ENCODE measurements at places on chromosomes 6 and 20. TPM values are rescaled to one million over a fixed set of nuclear protein-coding genes. Genes with fewer than 3 reads are reported as not detected.

GRCh38 chr20:24937579-24937978 lies 11.5 kb upstream of the CST7 start:
- DNase-seq: peak; percentile 52

DNA sequence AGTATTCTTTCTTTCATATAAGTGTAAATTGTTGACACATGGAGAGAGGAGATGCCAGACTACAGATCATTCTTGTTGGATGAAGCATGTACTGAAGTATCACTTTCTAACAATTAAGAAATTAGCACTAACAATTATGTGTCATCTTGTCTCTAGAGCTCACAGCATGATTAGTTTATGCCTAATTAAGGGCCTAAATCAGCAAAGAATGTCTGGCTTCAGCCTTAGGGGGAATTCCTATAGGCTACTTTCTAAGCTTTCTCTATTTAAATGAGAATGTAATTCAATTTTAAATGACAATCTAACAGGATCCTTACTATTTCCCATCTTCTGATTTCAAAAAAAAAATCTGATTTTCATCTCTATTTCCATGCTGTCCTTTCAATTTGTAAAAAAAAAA lies 371.0 kb downstream of the EPHA7 start:
- DNase-seq: no peak

- no peak for DNase-seq
Measured at GRCh38 chr20:12086359-12086758, 168.7 kb downstream of the BTBD3 start.

DNA sequence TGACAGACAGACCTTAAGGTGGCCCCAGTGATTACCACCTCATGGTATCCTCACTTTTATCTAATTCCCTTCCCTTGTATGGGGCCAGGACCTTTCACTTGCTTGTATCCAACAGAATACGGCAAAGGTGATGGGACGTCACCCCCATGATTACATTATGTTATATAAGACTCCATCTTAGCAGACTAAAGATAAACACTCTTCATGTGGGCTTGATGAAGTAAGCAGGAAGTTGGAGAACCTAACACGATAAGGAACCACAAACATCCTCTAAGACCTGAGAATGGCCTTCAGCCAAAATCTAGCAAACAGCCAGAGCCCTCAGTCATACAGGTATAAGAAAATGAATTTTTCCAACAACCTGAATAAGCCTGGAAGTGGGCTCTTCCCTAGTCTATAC lies 8.0 kb downstream of the SLC17A3 start:
- peak; percentile 40 for DNase-seq

- no peak for DNase-seq
Measured at GRCh38 chr6:151121900-151122299, 117.9 kb upstream of the AKAP12 start.

GRCh38 chr6:40642837-40643236 lies 55.7 kb upstream of the LRFN2 start:
- no peak for DNase-seq

DNA sequence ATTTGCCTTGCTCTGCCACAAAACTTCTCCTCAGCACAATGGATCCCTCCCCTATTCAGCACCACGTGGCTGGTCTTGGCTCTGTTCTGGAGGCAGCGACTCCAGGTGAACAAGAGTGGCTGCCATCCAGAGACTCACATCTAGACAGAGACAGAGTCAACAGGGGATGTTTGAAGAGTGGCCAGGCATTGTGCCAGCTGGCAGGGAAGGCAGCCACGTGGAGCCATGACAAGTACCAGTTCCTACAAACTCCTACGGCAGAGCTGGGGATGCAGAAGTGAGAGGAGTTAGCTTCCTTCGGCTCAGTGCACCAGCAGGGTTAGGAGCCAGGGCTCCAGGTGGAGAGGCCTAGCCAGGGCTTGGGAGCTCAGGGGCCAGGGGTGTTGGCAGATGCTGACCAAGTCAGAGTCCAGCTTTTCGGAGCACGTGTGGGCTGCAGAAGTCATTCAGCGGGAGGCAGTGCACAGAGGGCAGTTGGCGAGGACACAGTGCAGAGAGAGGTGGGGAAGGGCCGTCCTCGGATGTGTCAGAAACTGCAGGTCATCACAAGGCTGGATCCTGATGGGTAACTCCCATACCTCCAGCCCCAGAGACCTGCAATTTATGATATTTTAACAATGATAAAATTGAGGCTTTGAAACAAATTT lies 171.7 kb upstream of the PDE10A start:
- DNase-seq: no peak

DNA sequence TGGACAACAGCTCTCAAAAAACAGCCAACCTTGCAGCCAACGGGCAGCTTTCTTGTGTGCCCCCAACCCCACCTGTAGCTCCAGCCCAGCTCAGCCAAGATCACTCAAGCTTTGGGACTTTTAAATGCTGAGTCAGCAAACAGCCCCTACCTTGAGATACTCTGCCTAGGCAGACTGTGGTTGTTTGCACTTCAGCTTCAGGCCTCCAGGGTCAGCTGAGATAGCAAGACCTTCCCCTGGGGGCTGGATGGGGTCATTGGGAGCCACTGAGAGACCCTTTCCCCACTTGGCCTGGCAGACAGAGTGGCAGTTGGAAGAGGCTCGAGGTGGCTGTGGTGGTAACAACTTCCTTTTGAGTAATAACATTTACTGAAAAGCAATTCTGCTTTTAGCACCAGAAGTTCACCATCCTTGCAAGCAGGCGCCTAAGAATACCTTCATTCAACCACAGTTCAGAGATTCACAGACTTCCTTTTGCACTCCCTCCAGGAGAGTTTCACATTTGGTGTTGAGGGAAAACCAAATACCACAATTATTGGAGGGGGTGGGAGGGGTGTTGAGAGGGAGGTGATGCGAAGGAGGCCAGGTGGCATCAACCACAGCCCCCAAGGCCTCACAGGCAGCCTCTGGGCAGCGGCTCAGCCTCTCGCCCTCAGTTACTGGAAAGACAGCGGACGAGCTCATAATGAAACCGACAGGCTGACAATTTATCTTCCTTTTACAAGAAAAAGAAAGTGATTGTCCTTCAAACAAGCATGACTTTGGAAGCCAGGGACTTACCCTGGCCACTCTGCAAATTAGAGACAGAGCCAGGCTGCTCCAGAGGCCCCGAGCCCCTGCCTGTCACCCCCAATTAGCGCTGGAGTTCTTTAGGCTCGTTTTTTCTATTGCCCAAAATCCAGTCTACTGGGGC lies 148.1 kb downstream of the CEBPB start:
- DNase-seq: no peak

- DNase-seq: no peak
Measured at GRCh38 chr6:16696496-16696895, 64.8 kb downstream of the ATXN1 start.

DNA sequence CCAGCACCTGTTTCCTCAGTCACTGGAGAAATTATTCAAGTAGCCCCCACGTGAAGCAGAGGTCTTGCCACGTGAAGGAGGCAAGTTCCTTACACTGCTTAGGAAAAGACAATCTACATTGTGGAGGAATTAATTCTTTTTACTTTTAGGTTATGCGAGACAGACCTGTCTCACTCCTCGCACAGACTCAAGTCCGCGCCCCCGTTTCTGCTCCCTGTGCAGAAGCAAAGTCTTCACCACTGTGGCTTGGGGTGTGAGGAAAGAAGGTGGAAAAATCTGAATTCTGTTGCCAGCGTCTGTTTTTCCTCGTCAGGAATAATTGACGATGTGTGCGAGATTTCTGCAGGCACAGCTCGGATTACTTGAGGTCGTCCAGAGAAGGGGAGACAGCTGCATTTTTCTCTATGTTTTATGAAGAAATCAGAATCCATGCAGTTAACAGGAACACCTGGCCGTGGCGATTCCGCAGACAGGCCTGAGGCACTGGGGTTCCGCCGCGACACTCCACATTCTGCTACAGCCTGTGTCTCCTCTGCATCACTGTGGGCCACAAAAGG lies 185.1 kb downstream of the SMOC2 start:
- no peak for DNase-seq

DNA sequence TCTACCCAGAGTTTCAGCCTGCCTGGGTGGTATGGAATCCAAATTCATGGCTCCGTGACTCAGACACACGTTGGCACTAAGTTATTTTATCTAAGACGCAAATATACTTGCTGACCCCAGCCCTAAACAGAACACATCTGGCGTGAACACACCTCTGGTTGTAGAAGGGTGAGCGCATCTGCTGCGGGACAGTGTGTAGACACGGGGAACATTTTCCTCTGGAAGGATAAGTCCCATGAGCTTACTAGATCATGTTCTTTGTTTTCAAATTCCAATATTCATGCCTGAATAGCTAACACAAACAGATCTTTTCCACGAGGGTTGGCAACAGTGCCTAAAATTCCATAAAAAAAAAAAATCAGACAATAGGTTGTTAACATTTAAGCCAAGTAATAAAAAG lies 87.8 kb downstream of the TMEM170B start:
- no peak for DNase-seq

GRCh38 chr6:45986746-45987274 lies 28.9 kb downstream of the CLIC5 start:
- DNase-seq: no peak

GRCh38 chr6:29943053-29943966 lies 978 bp downstream of the HLA-A start:
- DNase-seq: no peak

- no peak for DNase-seq
Measured at GRCh38 chr6:137413482-137413881, 80.7 kb downstream of the OLIG3 start.

GRCh38 chr6:45577836-45578504 lies 200.2 kb upstream of the SUPT3H start:
- no peak for DNase-seq

GRCh38 chr6:167665698-167666330 lies 160.9 kb upstream of the AFDN start:
- no peak for DNase-seq

- DNase-seq: no peak
Measured at GRCh38 chr6:111090766-111091165, 3.5 kb downstream of the SLC16A10 start.

- DNase-seq: no peak
Measured at GRCh38 chr6:135115834-135116233, 61.2 kb upstream of the HBS1L start.

GRCh38 chr6:45272626-45273025 lies 55.5 kb upstream of the RUNX2 start:
- DNase-seq: no peak

DNA sequence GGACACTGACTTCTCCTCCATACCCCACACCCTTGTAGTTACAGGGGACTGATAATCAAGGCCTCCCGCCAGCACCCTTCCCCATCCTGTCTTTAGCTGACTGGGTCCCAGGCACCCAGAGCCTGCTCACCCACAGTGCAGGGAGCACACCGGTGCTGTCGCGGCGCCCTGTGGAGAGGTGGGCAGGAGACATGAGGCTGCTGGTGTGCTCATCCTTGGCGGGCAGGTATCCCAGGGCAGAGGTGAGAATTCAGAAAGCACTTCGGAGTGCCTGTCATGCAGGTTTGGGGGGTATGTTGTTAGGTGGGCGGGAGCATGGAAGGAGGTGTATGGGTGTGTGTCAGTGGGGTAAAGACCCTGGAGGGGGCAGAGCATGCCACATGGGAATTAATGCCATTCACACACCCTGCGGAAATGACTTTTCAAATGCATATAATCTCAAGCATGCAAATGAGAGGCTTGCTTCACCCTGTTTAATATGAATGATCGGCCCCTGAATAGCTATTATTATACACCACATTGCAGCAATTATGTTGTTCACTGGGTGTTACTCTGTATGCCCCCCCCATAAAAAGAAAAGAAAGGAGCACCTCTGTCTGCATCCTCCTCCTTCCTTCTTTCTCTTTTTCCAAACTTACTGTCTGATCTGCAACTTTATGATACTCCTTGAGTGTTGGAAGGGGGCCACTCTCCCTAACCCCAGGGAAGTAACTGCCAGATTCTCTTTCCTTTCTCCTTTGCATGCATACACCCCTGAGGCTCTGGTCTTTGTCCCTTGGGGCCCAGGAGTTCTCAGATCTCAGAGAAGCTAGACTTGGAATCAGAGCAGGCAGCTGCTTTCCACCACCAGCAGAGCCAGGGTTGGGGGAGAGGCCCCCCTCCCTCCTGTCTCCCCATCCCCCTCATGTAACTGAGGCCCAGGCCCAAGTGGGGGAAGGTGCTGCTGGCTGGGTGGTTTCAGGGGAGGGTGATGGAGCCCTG lies 16.0 kb downstream of the FOXP4 start:
- DNase-seq: no peak

DNA sequence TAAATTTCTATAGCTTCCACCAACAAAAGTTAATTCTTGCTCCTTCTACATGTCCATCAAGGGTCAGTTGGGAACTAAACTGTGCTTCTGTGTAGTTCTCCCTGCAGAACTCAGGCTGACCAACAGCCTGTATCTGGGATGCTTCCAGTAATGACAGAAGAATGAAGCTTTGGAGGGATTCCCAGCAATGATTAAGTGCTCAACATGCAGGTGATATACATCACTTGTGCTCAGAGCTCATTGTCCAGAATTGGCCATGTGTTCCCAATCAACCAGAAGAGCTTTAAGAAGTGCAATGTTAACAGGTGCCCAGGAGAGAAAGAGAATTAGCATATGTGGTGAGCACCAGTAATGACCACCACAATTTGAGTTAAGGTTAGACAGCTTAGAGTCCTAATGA lies 37.4 kb upstream of the SNRPB2 start:
- DNase-seq: no peak

- no peak for DNase-seq
Measured at GRCh38 chr6:100152201-100152600, 158.2 kb upstream of the MCHR2 start.

DNA sequence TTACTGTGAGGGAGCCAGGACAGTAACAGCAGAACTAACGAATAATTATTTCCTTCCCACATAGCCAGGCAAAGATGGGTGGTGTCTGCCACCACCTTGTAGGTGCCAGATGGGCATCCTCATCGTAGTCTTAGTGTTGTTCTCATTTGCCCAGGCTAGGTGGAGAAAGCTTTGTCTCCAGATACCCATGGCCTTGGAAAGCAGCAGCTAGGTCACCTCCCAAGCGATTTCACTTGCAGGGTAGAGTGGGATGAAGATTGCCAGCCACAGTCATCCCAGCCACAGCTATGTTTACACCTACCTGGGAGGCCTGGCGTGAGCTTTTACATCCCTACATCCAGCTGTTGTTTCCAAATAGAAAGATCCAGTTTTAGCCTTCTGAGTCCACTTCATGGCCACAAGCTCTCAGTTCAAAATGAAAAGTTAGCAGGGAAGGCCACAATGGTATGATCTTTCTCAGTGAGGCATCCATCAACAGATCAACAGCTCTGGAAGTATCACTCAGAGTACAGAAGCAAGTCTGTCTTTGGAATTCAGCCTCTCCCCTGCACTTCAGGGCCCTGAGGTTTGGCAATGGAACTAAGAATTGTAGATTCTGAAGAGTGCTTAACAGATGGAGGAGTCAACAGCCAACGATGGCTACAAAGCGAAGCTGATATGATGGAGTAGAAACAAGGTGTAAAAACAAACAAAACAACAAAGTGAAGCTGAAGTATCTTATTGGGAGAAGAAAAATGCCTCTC lies 11.0 kb upstream of the SNRPC start:
- DNase-seq: no peak

Gene EHMT2
- 81.8 TPM for total RNA-seq

Gene BTNL2
- not detected for total RNA-seq

Gene IDH3B
- 126 TPM for total RNA-seq

Gene DLK2
- 1.2 TPM for total RNA-seq

Gene PTCRA
- not detected for total RNA-seq

Gene TOX2
- total RNA-seq: 0.31 TPM

Gene LBP
- not detected for total RNA-seq

Gene CAP2
- total RNA-seq: not detected

Gene POU3F2
- total RNA-seq: not detected

Gene BMP6
- total RNA-seq: not detected

Gene PLA2G7
- 1.9 TPM for total RNA-seq

Gene TRIM27
- total RNA-seq: 79.8 TPM

Gene ANKRD66
- not detected for total RNA-seq

Measured in naive thymus-derived CD8-positive, alpha-beta T cell (primary cell).